Kidney (tissue), 22 donors: ENCODE measurements at places on chromosomes 6 and 20.

GRCh38 chr6:147176795-147177194 is 27.4 kb upstream of the STXBP5 start:
- no peak for DNase-seq

GRCh38 chr6:112343977-112344376 is 3.2 kb upstream of the RFPL4B start:
- DNase-seq = no peak

GRCh38 chr20:11158589-11158988 is 484.8 kb upstream of the JAG1 start:
- no peak for DNase-seq

DNA sequence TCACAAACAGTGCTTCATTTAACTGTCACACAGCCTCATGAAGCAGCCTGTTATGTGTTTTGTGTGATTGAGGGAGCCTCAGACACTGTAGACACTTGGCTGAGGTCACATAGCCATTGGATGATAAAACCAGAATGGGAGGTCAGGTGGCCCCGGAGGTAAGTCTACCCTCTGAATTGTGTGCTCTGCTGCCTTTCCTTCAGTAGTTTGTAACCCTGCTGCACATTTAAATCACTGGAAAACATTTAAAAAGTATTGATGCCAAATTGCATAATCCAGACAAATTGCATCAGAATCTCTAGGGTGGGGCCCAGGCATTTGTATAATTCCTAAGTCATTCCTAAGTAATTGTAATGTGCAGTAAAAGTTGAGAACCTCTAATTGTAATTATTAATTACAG is 85.2 kb upstream of the ECI2 start:
- no peak for DNase-seq

DNA sequence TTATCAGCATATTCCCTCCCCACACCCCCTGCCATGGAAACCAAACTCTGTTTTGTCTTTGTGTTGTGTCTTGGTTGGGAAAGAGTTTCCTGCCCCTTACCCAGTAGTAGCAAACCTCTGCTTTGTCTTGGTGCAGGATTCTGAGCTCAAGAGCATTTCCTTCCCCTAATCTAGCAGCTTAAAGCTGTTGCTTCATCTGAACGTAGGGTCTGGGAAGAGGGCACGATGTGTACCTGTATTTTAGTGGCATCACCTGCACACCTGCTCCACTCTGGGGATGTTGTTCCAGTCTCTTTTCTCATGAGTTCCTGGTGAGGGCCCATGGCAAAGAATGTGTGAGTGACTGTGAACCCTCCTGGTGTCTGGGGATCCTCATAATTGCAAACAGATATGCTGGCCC is 164.7 kb downstream of the SCP2D1 start:
- no peak for DNase-seq

DNA sequence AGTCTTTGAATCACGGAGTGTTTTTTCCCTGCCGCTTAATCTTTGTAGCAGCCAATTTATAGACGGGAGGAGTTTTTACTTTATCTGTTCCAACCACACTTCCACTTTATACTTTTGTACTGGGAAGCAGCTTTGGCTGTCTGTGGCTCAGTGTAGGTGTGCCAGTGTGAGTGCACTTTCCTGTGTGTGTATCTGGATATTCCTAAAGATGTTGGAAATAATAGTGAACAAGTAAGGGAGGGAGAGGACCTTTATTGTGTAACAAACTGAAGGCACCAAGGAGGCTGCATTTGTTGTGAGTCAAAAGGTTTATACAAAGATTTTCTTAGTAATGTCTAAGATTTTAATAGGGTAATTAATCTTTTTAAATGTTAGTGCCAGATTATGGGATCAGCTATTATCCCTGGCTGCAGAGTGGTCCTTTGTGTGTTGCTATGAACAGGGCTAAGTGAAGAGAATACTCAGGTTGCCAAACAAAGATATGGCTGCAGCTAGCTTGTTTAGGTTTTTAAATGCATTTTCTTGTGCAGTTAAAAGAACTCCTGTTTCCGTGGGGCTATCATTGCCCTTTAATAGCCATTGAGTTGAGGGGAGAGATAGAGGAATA is 226.3 kb downstream of the RNF144B start:
- DNase-seq = no peak

GRCh38 chr6:95087394-95088097 is 489.8 kb upstream of the MANEA start:
- peak; percentile 65 for DNase-seq

DNA sequence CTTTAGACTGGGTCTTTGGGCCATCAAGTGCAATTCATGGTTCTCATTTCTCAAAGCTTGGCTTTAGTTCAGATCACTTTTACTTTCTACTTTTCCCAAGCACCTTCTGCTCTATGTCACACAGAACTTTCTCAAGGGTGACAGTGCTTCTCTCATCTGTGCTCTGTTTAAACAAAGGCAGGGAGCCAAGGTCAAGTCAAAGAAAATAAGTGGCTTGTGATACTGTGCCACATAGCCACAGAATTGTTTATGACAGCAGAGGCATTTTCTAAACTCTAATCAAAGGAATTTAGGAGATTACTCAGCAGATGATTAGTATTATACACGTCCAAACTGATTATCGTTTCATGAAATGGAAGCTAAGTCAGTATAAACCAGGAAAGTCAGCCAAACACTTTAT is 348.0 kb downstream of the HDGFL1 start:
- DNase-seq = no peak

- DNase-seq = no peak
Measured at GRCh38 chr6:43516367-43516696, 394 bp downstream of the YIPF3 start.

DNA sequence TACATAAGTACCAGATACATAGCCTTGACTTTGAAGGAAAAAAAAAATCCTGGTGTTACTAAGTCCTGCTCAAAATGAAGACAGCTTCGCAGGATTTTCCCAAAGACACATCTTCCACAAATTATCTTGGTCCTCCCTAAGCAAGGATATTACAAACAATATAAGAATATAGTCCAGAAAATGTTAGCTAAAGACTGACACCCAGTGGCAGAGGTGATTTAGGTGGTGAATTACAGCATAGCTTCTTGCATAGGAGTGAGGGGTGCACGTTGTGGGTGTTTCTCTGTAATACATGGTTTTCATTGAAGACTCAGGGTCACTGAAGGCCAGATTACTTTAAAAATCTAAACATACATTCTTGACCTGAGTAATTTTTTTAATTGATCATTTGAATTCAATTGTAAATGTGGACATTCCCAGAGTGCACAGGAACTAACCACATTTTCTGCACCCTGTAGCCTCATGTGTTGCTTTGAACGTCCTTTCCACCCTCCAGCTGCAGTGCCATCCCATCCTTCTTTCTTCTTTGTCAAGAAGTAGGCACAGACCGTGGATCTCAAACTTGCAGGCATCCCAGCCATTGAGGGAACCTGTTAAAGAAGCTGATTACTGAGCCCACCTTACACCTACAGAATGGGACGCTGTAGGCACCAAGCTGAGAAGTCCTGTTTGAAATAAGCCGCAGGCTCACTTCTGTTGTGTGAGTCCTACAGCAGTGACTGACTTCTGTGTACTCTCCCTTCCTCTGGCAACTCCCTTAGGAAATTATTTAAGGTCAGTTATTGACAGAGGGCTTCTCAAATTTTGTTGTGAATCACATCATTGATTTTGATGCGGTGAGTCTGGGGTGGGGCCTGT is 102.6 kb downstream of the PERP start:
- no peak for DNase-seq

- no peak for DNase-seq
Measured at GRCh38 chr20:43863821-43864544, 50.7 kb upstream of the TOX2 start.

- DNase-seq = no peak
Measured at GRCh38 chr20:46635514-46636136, 15.6 kb downstream of the SLC13A3 start.

DNA sequence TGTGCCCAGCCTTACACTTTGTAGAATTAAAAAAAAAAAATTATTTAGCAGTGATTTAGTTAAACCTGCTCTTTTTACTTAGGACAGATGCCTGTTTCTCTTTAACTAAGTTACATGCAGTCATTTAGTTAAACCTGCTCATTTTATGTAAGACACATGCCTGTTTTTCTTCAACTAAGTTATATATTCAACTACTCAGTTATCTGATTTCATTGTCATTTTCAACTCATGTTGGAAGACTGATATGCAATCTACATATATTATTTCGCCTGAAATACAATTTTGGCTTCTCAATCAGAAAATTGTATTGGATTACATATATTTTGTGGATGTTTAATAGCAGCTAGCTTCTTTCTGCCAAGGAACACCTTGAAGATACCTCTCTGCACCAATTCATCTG is 171.1 kb downstream of the COL19A1 start:
- no peak for DNase-seq

- DNase-seq = no peak
Measured at GRCh38 chr6:74857157-74857556, 348.7 kb downstream of the COL12A1 start.
